Body of pancreas (tissue), 4 donors: ENCODE measurements at places on chromosomes 4 and X.

DNA sequence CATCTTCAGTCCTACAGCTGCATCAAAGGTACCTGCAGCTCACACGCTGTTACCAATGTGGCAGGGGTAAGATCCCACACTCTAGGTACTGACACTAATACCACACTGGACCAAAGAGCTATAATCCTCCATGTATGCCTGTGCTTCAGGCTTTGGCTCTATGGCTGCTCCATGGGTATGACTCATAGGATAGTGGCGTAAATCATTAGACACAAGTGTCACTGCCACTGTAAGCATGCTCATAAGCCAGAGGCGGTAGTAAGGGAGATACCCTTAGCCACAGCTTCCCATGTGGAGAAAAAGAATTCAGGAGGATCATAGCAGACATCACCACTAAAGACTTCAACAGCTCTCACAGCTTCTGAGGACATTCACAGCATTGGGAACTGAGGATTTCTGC, 287.5 kb downstream of the ACTRT1 start:
- H3K4me3 ChIP-seq: no peak overlapping the region
- DNase-seq: no peak
- no peaks in the 10 kb centered on the region for H3K27me3 ChIP-seq
- H3K4me1 ChIP-seq: no peaks in the 10 kb centered on the region
- no peaks in the 10 kb centered on the region for H3K36me3 ChIP-seq

DNA sequence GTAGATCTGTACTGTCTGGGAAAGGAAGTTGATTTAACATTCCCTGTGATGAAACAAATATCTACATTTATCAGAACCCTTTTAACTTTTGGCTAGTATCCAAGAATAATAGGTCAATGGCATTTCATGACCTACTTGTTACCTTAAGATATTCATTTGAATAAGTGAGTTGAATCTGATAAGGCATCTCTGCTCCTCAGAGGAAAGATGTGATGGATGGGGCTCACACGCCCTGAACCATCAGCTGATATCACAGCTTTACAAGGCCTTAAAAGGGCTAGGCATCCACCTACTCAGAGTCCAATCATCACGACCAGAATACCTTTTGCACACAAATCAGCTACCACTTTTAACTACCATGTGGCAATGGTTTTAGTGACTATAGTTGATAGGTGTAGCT, 90.2 kb upstream of the PDLIM3 start:
- H3K27me3 ChIP-seq: no peaks in the 10 kb centered on the region

DNA sequence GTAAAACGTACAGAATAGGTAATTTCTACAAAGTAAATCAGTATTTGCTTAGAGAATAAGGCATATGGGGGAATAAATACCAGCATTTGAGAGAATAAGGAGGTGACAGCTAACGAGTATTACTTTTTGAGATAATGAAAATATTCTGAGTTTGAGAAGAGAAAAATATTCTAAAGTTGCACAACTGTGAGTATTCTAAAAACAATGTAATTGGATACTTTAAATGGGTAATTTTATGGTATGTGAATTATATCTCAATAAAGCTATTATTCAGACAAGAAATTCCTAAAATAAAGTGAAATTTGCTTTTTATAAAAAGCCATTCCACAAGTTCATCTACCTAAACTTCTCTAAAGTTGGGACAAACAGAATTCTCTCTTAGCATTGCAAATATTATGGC, 62.6 kb downstream of the PDGFC start:
- H3K27ac ChIP-seq: no peak overlapping the region
- DNase-seq: no peak
- H3K36me3 ChIP-seq: no peaks in the 10 kb centered on the region
- no peaks in the 10 kb centered on the region for H3K27me3 ChIP-seq

GRCh38 chr4:144203155-144203554, 62.6 kb upstream of the GYPA start:
- H3K27ac ChIP-seq: no peak overlapping the region
- H3K4me3 ChIP-seq: no peak overlapping the region
- H3K27me3 ChIP-seq: no peaks in the 10 kb centered on the region
- no peaks in the 10 kb centered on the region for H3K36me3 ChIP-seq
- H3K4me1 ChIP-seq: no peaks in the 10 kb centered on the region
